Gastroesophageal sphincter (tissue), 4 donors: ENCODE measurements at places on chromosomes 3 and 15. TPM values are rescaled to one million over a fixed set of nuclear protein-coding genes. Genes with fewer than 3 reads are reported as not detected.

GRCh38 chr3:78665776-78666469 lies 1101.9 kb downstream of the ROBO1 start:
- ATAC-seq: no peak

The ACKR2 gene
- total RNA-seq: 7.9 TPM

The GPR176 gene
- total RNA-seq: 5.3 TPM

The TMEM108 gene
- total RNA-seq: 7.3 TPM
